ENCODE measurements at places on chromosomes 1 and 21.

- H3K27me3 ChIP-seq = no peaks in the 10 kb centered on the region
- no peaks in the 10 kb centered on the region for H3K4me1 ChIP-seq
- no peak overlapping the region for H3K4me3 ChIP-seq
- H3K27ac ChIP-seq = no peak overlapping the region
Measured at GRCh38 chr1:213733705-213734104, 254.1 kb upstream of the PROX1 start.

DNA sequence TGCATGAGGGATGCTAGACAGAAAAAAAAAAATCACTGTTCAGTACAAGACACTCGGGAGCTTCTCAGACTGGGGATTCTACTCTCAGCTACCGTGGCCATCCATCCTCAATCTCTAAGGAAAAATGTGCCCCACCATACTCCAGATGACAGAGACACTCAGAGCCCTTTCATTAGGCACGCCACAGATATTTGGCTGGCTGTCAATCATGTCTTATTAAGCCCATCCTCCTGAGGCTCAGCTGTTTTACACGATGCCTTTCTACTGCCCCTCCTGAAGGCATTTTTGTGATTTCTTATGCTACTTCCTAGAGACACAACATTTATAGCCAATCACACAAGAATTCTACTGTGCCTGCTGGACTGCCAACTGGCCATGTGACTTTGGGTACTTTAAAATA, 92.9 kb downstream of the KIF14 start:
- H3K27me3 ChIP-seq = peaks cover 5% of the 10 kb centered on the region
- no peak for DNase-seq

DNA sequence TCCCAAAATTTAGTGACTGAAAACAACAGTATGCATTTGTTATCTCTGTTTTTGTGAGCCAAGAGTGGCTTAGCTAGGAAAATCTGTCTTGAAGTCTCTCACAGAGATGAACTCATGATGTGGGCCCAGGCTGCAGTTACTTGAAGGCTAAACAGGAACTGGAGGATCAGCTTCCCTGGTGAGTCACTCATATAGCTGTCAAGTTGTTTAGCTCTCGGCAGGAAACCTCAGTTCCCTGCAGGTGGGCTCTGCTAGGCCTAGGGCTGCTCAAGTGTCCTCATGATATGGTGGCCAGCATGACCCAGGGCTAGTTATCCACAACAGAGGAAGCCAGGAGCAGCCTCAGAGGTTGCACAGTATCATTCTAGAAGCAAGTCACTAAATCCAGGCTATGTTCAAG, 30.2 kb upstream of the DDX59 start:
- no peak overlapping the region for H3K4me3 ChIP-seq
- no peaks in the 10 kb centered on the region for H3K4me1 ChIP-seq
- H3K36me3 ChIP-seq = no peaks in the 10 kb centered on the region
- no peak overlapping the region for H3K27ac ChIP-seq
- DNase-seq = no peak
- H3K27me3 ChIP-seq = peaks cover 7% of the 10 kb centered on the region

DNA sequence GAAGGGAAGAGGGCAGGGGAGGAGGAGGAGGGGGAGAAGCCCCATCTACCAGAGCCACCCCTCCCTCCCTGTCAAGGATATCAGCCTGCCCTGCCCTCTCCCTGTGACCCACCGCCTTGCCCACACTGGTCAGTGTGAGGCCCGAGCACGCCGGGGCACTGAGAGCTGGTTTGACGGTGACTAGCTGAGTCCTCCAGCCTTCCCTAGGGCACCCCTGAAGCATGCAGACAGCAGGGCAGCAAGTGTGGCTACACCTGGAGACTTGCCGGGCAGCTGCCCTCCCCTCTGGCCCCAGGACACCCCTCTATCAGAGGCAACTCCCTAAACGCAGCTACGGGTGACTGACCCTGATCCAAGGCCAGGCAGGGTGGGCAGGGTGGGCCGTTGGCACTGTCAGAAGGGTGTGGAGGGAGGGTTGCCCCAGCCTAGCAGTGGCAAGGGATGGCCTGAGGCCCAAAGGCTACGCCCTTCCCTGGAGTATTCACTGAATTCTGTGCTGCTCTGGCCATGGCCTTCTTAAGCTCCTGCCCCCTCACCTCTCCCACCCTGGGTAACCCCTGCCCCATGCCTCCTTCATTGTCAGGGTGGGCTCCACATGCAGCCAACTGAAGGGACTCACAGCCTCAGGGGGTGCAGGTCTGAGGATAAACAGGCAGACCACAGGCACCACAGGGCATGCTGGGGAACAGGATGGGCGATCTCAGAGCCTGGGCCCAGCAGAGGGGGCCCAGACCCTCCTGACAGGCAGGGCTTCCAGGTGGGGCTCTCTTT, 19.6 kb downstream of the WNT9A start:
- H3K4me3 ChIP-seq = no peak overlapping the region
- no peak overlapping the region for H3K27ac ChIP-seq
- no peaks in the 10 kb centered on the region for H3K27me3 ChIP-seq
- peaks cover 14% of the 10 kb centered on the region for H3K4me1 ChIP-seq

DNA sequence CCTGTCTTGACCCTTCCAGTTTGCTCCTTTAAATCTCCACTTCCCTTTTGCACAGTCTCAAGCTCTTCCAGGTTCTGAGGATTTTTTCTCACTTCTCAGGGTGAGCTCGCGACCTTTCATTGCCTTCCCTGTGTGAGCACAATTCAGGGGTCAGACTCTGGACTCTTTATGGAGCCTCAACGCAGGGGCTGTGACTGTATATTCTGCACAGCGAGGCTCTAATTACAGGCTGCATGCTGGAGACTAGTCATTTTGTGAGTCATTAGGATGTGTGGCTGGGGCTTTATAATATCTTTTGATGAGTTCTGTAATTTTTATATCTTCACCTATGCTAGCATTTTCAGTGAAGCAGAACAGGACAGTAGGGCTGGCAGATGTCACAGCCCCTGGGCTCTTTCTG, 270.7 kb downstream of the KAZN start:
- no peaks in the 10 kb centered on the region for H3K36me3 ChIP-seq
- H3K4me1 ChIP-seq = no peaks in the 10 kb centered on the region
- no peak overlapping the region for H3K27ac ChIP-seq
- H3K4me3 ChIP-seq = no peak overlapping the region

DNA sequence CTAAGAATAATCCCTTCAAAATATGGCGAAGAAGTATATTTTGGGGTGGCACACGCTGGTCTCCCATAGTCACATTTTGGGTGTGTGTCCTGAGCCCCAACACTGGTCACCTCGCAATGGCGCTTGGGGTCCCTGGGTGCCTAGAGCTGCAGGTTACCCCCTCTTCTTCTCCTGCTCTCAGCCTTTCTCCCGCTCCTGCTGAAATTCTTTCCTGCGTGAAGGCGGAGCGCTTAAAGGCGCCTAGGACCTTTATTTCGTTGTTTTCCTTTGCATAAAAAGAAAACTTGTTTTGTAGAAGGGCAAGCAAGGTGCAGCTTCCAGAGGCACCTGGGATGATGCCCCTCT, 339 bp upstream of the PIK3CD start:
- H3K4me3 ChIP-seq = peak overlapping the region; percentile 98
- no peaks in the 10 kb centered on the region for H3K36me3 ChIP-seq
- peaks cover 33% of the 10 kb centered on the region for H3K4me1 ChIP-seq
- no peak for DNase-seq
- H3K27ac ChIP-seq = peak overlapping the region; percentile 88
- no peaks in the 10 kb centered on the region for H3K27me3 ChIP-seq

- peaks cover 8% of the 10 kb centered on the region for H3K4me1 ChIP-seq
- H3K27me3 ChIP-seq = peaks cover 13% of the 10 kb centered on the region
- no peak overlapping the region for H3K4me3 ChIP-seq
- no peak for DNase-seq
- no peaks in the 10 kb centered on the region for H3K36me3 ChIP-seq
Measured at GRCh38 chr1:234488054-234489006, 9.4 kb upstream of the TARBP1 start.

- no peak for DNase-seq
- H3K36me3 ChIP-seq = peaks cover 3% of the 10 kb centered on the region
- no peaks in the 10 kb centered on the region for H3K27me3 ChIP-seq
- H3K4me1 ChIP-seq = peaks cover 8% of the 10 kb centered on the region
- H3K4me3 ChIP-seq = no peak overlapping the region
Measured at GRCh38 chr1:59730302-59730701, 84.4 kb upstream of the HOOK1 start.

- H3K27ac ChIP-seq = no peak overlapping the region
- H3K4me3 ChIP-seq = no peak overlapping the region
- H3K4me1 ChIP-seq = no peaks in the 10 kb centered on the region
- no peaks in the 10 kb centered on the region for H3K36me3 ChIP-seq
Measured at GRCh38 chr1:162676750-162677149, 44.5 kb downstream of the DDR2 start.

DNA sequence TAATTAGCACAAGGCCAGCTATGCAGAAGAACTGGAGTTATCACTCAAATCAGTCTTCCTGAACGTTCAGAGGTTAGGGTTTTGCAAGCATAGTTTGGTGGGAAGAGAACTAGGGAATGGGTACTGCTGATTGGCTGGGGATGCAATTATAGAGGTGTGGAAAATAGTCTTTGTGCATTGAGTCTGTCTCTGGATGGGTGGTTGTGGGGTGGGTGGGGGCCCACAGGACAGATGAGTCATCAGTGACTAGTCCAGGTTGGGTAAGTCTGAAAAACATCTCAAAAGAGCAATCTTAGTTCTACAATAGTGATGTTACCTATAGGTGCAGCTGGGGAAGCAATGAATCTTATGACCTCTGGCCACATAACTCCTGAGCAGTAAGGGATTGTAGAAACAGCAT, 89.7 kb upstream of the HMCN1 start:
- no peak overlapping the region for H3K4me3 ChIP-seq
- DNase-seq = no peak
- H3K36me3 ChIP-seq = no peaks in the 10 kb centered on the region
- H3K27me3 ChIP-seq = no peaks in the 10 kb centered on the region
- peaks cover 15% of the 10 kb centered on the region for H3K4me1 ChIP-seq

DNA sequence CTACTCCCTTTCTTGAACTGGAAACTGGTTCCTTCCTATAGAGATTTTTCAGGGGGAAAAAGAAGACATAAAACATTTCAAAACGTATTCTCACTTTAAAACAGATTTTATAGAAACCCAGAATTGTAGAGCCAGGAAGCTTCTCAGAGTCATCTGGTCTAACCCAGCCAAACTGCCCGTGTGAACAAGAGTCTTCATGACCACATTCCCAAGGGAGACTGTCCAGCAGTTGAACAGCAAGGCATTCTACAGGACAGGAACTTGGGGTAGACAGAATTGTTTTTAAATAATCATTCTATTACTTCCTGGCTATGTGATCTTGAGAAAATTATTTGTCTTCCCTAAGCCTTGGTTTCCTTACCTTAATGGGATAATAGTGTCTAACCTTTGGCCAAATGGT, 163.5 kb upstream of the IVNS1ABP start:
- no peaks in the 10 kb centered on the region for H3K36me3 ChIP-seq
- H3K27me3 ChIP-seq = no peaks in the 10 kb centered on the region
- H3K4me3 ChIP-seq = no peak overlapping the region
- H3K4me1 ChIP-seq = no peaks in the 10 kb centered on the region
- no peak overlapping the region for H3K27ac ChIP-seq

DNA sequence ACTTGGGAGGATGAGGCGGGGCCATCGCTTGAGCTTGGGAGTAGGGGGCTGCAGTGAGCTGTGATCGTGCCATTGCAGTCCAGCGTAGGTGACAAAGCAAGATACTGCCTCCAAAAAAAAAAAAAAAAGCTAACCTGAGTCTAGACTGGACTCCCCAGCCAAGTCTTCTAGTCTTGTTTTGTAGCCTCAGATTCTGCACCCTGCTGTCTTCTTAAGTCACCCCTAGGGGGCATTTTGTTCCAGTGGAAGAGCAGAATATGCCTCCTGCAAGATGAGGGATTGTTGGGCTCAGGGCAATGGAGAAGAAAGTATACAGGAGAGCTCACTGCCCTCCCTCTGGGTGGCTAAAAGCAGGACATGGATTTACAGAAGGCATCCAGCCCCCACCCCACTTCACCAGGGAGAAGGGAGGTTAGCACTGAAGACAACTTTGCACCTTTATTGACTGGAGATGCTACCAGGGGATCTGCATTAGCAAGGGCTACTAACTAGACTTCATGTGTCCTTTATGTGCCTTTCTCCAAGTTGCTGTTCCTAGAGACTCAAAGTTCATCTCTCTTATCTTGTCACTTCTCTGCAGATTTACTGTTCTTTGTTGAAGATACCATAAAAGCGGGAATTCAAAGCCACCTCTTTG, 15.3 kb upstream of the RNF187 start:
- peaks cover 17% of the 10 kb centered on the region for H3K27me3 ChIP-seq
- no peaks in the 10 kb centered on the region for H3K36me3 ChIP-seq
- no peak overlapping the region for H3K4me3 ChIP-seq
- no peak overlapping the region for H3K27ac ChIP-seq
- peaks cover 8% of the 10 kb centered on the region for H3K4me1 ChIP-seq

Measured in T-helper 17 cell (primary cell).